ENCODE measurements at places on chromosomes 3 and 15.

GRCh38 chr15:29712149-29712885 lies 110.0 kb downstream of the TJP1 start:
- DNase-seq, result no peak

DNA sequence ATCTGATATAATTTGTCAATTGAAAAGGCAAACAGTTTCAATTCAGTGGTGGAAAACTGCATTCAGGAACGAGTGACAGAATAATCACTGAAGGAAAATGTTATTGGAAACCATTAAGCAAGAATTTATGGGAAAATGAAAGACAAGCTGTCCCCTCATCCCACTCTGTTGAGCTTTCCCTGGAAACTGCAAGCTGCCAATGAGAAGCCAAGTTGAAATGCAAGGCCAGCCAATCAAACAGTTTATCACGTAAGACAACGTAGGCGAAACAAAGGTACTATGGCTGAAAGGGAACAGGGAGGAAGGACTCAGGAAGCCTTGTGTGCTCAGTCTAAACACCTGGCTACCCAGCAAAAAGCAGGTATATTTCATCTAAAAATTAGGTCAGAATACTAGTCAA lies 187.9 kb upstream of the ATP10A start:
- no peak for DNase-seq

GRCh38 chr3:152276681-152277080 lies 8.0 kb downstream of the MBNL1 start:
- no peak for DNase-seq

- DNase-seq, result no peak
Measured at GRCh38 chr3:52070724-52071621, 14.6 kb upstream of the DUSP7 start.

GRCh38 chr15:31091481-31091880 lies 10.0 kb downstream of the TRPM1 start:
- DNase-seq, result no peak

GRCh38 chr3:49712631-49713317 lies 6.7 kb downstream of the AMIGO3 start:
- DNase-seq, result no peak
